Cardiac muscle cell (in vitro differentiated cells and primary cell): ENCODE measurements at places on chromosomes 1 and 21. TPM values are rescaled to one million over a fixed set of nuclear protein-coding genes. Genes with fewer than 3 reads are reported as not detected.

GRCh38 chr1:185567440-185567839, 166.8 kb upstream of the HMCN1 start:
- no peak for DNase-seq

GRCh38 chr1:95888941-95889390, 655.0 kb downstream of the RWDD3 start:
- peak; percentile 44 for DNase-seq

- DNase-seq = no peak
Measured at GRCh38 chr1:242456726-242457269, 67.7 kb downstream of the PLD5 start.

DNA sequence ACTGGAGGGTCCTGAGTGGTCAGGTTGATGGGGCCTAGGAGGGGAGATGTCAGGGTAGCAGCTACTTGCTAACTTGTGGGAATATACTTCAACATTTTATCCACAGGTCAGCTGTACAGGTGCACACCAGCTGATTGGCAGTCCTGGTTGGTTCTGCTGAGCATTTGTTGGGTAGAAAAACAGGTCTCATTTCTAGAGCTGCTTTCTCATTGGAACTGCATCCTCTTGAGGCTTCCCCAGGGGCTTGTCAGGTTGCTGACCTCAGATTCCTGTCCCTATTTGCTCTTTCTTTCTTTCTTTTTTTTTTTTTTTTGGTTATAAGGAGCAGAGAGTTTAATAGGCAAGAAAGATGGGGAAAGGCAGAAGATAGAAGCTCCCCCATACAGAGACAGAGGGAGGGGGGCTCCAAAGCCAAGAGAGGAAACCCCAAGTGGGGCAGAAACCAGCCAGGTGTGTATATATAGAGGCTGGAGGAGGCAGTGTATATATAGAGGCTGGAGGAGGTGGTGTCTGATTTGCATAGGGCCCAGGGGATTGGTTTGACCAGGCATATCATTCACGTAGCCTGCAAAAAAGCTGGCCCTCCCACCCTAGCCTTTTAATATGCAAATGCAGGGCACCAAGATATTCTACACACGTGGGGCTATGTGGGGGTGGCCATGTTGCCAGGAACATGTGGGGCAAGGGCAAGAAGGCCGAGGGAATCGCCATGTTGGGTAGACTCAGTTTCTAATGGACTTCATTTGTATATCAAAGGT, 57.3 kb upstream of the STUM start:
- no peak for DNase-seq

GRCh38 chr1:84301004-84301784, at the start of gene SAMD13:
Gene SAMD13 (plus strand): TSS chr1:84301708. CDS start chr1:84303235, 1,527 bp downstream.
- peak; percentile 76 for DNase-seq

- no peak for DNase-seq
Measured at GRCh38 chr1:9728451-9729295, 77.1 kb downstream of the PIK3CD start.

GRCh38 chr1:55937840-55938375, 641.5 kb downstream of the PLPP3 start:
- no peak for DNase-seq

GRCh38 chr1:28129150-28129549, 40.7 kb upstream of the EYA3 start:
- DNase-seq = no peak

DNA sequence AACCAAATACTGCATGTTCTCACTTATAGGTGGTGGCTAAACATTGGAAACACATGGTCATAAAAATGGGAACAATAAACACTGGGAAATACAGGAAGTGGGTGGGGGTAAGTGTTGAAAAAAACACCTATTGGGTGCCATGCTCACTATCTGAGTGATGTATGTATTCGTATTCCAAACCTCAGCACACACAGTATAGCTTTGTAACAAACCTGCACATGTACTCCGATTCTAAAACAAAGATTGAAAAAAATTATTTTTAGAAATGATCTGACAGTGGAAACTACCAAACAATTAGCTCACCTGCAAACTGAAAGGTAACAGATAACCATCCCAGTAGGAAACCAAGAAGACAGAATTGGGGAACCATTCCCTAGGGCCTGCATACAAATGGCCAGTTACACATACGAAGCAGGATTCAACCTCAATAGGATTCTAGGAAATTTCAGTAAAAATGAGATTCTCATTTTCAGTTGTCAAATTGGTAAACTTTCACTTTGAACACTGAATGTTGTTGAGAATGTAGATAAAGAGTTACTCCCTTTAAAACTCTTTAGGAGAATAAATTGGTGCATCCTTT, 88.1 kb upstream of the LRRC8D start:
- DNase-seq = no peak

DNA sequence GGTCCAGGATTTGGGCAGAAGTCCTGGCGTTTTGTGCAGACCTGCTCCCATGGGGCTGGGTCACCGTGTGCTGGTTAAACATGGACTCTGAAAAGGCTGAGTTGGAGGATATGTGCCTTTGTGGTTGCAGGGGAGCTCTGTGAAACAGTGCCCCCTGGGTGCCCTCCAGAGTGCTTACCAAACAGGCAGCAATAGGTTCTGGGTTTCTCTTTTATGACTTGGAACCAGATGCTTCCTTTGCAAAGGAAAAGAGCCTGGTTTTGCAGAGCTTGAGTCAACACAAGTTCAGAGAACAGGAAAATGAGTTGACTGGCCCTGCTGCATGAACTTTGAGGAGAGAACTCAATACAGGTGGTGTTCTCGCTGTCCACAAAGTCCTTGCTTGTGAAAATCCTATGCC, 288.9 kb downstream of the TM2D1 start:
- DNase-seq = peak; percentile 51

- DNase-seq = peak; percentile 68
Measured at GRCh38 chr1:56709269-56709880, 64.3 kb downstream of the PRKAA2 start.

DNA sequence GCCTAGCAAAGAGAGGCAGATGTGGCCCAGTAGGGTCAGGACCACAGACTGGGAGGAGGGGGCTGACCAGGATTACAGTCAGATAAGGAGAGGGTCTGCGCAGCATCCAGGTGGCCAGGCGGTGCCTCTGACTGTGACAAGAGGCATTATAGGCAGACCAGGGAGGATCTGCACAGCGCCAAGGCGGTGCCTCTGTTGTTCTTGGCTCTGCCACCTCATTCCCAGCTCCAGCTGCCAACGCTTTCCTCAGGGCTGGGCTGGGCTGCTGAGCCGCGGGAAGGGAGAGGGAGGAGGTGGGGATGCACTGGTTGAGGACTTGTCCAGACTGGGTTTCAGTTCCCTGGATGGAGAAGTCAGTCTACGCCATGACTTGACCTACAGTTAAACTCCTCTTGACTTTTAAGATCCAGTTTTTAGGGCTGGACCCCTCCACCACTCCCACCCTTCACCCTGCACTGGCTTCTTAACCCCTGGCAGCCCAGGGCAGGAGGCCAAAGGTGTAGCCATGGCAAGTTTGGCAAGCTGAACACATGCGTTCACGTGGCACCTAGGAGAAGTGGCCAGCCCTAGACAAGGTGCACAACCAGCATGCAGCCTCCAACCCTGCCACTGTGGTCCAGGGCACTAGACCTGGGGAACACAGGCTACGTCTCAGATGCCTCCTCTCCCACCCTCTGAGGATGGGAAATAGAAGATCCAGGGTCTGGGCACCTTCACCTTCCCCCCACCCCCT, 4.5 kb upstream of the CRABP2 start:
- DNase-seq = peak; percentile 78

- DNase-seq = no peak
Measured at GRCh38 chr1:40272653-40273213, 14.7 kb downstream of the ZMPSTE24 start.

DNA sequence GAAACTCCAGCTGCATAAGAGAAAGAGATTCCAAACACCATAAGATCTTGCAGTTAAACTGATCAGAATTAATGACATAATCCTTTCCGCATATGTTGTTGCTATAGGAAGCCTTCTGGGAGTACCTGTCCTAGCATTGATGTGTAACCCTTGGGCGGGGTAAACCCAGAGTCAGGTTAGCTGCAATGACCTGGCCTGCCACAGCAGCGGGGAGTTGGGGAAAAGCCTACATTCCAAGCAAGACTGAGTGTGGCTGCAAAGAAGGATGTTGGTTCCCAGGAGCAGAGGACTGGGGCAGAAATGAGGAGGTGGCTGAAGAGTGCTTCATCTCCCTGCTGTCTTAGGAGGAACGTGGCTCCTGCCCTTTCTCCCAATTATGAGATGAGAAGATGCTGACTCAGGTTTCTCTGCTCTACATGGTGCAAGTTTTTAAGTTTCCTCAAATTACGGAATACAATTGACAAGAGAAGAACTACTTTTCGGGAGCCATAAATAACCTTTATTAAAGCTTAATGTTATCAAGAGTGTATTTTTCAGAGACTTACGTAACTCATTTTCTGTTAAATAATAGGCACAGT, 142.1 kb downstream of the RYR2 start:
- no peak for DNase-seq

- peak; percentile 43 for DNase-seq
Measured at GRCh38 chr21:25638660-25639550, at the start of gene JAM2. Gene JAM2 (plus strand): TSS chr21:25639258. CDS start chr21:25639822, 564 bp downstream.

GRCh38 chr21:42607102-42607501, 46.3 kb upstream of the PDE9A start:
- DNase-seq = no peak

- no peak for DNase-seq
Measured at GRCh38 chr1:172926070-172926469, 124.7 kb downstream of the TNFSF18 start.

- no peak for DNase-seq
Measured at GRCh38 chr1:169884634-169885033, 9.1 kb downstream of the SCYL3 start.

DNA sequence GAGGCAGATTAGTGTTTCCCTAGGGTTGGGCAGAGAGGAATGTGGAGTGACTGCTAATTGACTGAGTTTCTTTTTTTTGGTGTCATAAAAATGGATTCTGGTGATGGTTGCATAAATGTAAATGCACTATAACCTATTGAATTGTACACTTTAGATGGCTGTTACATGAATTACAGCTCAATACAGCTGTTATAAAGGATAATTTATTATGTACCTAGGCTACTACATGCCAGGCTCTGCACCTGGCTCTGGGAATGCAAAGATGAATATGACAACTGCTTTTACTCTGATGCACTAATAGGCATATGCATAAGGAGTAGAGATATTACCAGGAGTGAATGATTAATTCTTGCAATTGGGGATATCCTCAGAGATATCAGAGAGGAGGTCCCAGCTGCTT, 345.3 kb downstream of the PTBP2 start:
- DNase-seq = no peak

DNA sequence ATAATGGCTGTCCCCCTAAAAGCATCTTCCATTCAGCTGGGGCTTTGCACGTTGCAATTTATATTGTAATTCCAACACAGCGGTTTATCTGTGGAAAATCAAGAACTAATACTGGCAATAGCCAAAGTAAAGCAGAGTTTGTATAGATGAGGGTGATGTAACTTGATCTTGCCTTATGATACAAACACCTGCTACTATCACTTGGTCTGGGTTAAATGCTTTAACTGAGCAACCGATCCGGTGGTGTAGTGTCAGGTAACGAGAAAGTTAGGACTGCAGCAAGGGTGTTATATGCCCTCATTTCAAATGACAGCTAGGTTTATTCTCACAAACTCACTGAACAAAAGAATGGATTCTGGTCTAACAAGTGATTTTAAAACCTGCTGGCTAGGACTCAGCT, 47.3 kb upstream of the PLPPR4 start:
- DNase-seq = no peak

DNA sequence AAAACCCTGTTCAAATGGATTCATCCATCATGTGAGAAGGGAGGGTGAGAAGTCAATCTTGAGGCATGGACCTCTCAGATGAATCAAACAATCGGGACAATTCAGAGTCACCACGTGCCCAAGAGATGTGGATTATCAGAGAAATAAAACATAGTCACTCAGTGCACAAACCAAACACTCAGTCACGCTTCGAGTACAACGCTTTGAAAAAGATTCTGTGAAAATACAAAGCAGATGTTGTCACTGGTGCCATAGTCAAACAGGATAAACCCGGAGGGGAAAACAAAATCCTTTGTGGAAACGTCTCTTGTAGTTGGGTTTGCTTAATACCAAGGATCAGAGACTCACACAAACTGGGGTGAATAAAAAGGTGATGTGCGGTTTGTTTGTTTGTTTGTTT, 188.4 kb downstream of the RRAGC start:
- no peak for DNase-seq

GRCh38 chr1:35832276-35832905, 24.6 kb downstream of the AGO4 start:
- DNase-seq = no peak

DNA sequence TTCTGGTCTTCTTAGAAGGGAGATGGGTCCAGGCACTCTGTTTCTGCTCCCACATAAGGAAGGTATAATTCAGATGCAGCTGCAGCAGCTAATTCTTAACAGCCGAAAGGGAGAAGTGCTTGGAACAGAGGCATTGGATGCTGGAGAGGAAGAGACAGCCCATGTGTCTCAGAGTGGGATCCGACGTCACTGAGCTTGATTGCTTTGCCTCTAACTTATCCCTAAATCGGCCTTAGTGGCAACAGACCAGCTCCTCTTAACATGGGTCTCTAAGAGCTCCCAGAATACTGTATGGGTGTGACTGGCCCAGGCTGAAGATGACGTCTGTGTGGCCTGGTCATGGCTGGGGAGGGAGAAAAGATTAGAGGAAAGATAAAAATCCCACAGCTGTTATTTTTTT, 40.7 kb upstream of the KCND3 start:
- no peak for DNase-seq

DNA sequence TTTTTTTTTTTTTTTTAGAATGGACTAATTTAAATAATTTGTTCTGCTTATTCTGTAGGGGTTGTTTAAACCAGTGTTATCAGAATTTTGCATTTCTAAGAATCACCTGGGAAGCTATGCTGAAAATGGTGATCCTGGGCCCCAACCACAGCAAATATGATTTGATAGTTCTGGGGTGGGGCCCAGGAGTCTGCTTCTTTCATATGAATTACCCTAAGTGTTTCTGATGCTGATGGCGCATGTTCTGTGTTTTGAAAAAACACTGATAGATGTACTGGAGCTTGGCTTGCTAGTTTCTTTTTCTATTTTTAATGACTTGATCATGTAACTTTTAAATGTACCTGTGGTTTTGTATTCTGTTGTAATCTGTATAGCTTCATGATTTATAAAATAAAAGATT, 89.3 kb downstream of the CDC14A start:
- DNase-seq = no peak

DNA sequence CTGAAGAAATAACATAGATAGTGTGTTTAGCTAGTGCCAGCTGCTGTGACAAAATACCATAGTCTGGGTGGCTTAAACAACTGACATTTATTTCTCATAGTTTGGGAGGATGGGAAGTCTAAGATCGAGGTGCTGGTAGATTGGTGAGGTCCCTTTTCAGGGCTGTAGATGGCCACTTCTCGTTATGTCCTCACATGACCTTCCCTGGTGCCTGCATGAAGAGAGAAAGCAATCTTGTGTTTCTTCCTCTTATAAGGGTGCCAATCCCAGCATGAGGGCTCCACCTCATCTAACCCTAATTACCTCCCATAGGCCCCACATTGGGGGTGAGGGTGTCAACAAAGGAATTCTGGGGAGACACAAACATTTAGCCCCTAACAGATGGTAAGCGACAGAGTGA, 9.3 kb downstream of the MTARC2 start:
- no peak for DNase-seq

- peak; percentile 55 for DNase-seq
Measured at GRCh38 chr1:9441451-9442133, 97.7 kb upstream of the SLC25A33 start.

AMY1B gene
- not detected in 2 replicates for total RNA-seq

DCDC2B gene
- total RNA-seq = not detected in 2 replicates

ALX3 gene
- total RNA-seq = 0.11 and 1.1 TPM in 2 replicates

RGSL1 gene
- total RNA-seq = not detected in 2 replicates

SLAMF7 gene
- total RNA-seq = not detected in 2 replicates

ACTA1 gene
- total RNA-seq = 18.7 and 1,099 TPM in 2 replicates

OR2L5 gene
- 0.18 TPM in 1 of 2 replicates, not detected in the other for total RNA-seq

KCND3 gene
- total RNA-seq = 0.33 and 0.35 TPM in 2 replicates

SDC3 gene
- 87.1 and 89.2 TPM in 2 replicates for total RNA-seq

NUP210L gene
- total RNA-seq = 0.18 TPM in 1 of 2 replicates, not detected in the other

VAMP4 gene
- 5.0 and 9.4 TPM in 2 replicates for total RNA-seq
